ENCODE measurements at places on chromosomes 4 and X.

GRCh38 chrX:113529426-113530013 lies 688.9 kb upstream of the AMOT start:
- DNase-seq: no peak

GRCh38 chr4:127224556-127224955 lies 408.2 kb upstream of the INTU start:
- DNase-seq: no peak

GRCh38 chr4:109846395-109847098 lies 1.4 kb upstream of the LRIT3 start:
- no peak for DNase-seq

GRCh38 chr4:15779809-15780208 lies 1.7 kb downstream of the CD38 start:
- DNase-seq: no peak

DNA sequence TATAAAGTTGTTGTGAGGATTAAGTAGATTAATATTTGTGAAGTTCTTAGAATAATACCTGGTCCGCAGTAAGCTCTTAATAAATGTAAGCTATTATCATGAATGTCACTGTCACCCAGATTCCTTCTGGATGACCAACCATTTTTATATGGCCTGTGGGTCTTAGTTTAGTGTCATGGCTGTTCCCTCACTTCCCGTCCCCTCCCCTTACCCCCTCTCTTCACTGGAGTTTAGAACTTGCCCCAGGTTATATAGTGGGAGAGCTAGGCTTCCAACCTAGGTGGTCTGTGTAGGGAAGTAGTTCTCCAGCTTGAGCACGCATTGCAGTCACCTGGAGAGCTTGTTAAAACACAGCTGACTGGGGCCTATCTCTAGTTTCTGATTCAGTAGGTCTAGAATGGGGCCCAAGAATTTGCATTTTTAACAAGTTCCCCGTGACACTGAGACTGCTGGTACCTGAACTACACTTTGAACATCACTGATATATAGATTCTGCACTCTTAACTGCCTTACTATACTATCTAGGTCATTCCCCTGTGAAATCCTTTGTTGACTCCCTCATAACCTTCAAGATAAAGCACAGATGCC lies 66.9 kb upstream of the PLAC1 start:
- DNase-seq: no peak

DNA sequence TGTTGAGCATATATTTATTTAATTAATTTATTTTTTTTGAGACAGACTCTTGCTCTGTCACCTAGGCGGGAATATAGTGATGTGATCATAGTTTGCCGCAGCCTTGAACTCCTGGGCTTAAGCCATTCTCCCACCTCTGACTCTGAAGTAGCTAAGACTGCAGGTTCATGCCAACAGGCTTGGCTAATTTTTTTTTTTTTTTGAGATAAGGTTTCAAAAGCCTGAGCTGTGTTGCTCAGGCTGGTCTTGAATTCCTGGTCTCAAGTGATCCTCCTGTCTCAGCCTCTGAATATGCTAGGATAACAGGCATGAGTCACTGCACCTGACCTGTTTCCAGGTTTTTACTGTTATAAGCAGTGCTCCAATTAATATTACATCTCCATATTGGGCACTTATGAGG lies 4.8 kb downstream of the ADD1 start:
- no peak for DNase-seq

DNA sequence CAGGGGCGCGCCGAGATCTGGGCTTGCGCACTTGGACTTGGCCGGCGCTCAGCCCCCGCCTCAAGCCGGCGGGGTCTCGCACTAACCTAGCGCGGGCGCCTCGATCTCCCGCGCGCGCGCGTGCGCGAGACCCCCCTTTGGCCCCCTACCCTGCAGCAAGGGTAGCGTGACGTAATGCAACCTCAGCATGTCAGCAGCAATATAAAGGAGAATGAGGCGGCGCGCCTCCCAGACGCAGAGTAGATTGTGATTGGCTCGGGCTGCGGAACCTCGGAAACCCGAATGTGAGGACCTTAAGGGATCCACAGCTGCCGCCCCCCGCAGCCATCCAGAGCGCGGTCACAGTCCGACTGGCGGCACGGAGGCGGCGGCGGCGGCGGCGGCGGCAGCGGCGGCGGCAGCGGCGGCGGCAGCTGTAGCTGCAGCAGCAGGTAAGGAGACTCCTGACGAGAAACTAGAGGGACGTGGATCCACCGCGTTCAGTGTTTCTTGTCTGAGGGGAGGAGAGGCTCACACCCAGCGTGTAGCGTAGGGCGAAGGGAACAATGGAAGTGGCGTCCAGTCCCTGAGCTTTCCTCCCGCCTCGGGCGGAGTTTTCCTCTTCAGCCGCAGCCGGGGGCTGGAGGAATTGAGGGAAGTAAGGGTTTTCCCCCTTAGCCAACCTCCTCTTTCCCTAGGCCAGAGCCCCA lies at the start of the genes SATL1 and ZNF711:
SATL1 (minus strand) TSS at position 19 of the 689 bp plus-strand sequence. CDS start 134,811 bp downstream, outside the sequence.
ZNF711 (plus strand) TSS at position 231 of the 689 bp plus-strand sequence. CDS start 3,582 bp downstream, outside the sequence.
- no peak for DNase-seq

GRCh38 chr4:146343199-146343598 lies 128.9 kb downstream of the REELD1 start:
- no peak for DNase-seq

GRCh38 chr4:71685975-71686374 lies 97.9 kb downstream of the GC start:
- DNase-seq: no peak

GRCh38 chrX:30652527-30653414 lies 452 bp upstream of the GK start:
- peak; percentile 79 for DNase-seq

- no peak for DNase-seq
Measured at GRCh38 chr4:104531390-104531789, 36.7 kb upstream of the CXXC4 start.

DNA sequence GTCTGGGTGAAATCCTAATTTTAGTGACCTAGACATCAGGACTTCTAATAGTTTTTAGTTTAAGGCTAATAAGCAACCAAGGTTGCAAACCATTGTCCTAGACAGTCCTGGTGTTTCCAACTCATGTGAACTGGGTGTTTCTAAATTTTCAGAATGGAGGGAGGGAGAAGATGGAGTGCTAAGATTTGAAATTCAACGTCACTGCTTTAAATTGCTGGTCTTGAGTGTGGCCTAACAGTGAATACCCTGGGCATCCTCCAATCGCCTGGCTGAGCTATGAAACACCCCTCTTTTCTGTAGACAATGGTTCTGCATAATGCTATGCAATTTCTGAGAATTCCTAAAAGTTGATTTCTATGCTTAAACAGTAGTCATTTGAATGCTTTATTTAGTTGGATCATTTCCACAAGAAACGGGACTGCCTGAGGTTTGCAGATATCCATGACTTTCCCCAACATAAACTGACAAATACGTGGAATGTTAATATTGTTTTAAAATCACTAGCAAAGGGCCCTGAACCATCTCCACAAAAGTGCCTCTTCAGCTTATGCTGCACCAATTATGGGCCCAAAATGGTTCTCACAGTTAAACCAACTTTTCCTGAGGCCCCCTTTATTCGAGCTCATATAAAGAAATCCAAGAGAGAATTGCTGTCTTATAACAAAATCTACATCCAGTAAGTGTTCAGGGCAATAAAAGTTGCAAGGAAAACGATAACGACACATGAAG lies 1.1 kb downstream of the FBXL5 start:
- no peak for DNase-seq

- no peak for DNase-seq
Measured at GRCh38 chr4:157221895-157222770, 1.6 kb downstream of the GRIA2 start.

DNA sequence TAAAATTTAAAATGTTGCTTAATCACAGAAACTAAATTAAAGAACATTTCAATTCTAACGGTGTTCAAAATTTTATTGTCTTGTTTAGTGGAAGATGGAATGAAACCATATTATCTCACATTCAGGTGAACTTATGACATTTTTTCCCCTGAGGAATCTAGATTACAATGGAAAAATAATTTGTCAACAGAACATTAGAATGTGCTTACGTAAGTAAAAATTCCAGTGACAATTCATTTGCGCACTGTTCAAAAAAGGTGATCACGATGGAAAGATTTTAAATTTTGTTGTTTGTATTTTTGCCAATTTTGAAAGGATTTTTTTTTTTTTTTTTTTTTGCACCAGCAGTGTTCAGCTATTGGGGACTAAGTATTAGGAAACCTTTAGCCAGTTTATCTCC lies 23.3 kb upstream of the SORBS2 start:
- DNase-seq: no peak

DNA sequence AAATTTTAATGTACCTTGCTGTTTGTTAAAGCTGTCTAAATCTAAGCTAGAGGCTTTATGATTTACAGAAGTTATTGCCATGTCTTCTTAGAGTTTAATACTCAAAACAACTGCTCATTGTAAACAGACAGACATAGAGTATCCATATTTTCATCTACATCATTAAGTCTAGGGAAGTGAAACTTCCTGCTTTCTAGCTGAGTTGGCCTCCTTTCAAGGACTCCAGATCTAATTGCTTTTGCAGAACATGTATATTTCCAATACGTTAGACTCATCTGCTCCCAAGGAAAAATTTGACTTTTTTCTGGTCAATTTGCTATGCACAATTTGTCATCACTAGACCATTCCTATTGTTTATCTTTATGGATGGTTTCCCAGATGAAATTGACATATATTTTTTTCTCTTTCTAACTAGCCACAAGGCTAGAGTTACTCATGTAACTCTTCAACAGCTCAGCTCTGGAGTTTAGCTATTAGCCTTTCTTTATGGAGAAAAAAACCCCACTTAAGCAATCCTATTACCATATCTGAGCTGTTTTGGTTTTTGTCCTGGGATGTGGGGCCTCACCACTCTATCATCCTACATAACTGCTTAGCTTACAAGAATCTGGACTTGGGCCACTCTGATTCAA lies 122.9 kb downstream of the PPA2 start:
- DNase-seq: no peak

DNA sequence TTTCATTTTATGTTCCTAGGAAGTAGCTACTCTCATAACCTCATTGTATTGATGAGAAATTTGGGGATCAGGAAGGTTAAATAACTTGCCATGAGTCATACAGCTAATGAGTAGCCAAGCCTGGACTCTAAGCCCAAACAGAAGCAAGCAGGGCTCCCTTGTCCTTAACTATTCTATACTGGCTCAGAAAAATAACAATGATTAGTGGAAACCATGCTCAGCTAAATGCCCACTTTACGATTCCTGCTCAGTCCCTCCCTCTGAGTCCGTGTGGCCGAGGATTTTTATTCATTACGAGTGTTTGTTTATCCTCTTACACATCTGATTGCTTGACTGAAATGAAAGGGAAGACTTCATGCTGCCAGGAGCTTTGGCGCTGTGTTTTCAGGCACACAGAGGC lies 100.9 kb downstream of the SLC34A2 start:
- DNase-seq: no peak

DNA sequence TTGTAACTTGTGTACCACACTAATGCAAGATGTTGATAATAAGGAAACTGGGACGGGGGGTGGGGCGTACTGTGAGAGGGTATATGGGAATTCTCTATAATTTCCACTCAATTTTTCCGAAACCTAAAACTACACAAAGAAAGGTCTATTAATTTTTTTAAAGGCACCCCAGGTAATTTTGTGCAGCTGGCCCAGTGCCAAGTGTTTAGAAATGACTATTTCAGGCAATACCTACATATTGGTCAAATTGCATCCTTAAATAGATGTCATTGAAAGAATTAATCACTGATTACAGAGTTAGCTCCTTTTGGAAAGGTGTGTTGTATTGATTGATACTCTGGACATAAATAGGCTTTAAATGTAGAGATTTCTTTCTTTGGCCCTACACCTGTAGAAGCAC lies 10.1 kb upstream of the MTMR1 start:
- DNase-seq: no peak

- no peak for DNase-seq
Measured at GRCh38 chr4:7487998-7488671, 53.4 kb upstream of the PSAPL1 start.

DNA sequence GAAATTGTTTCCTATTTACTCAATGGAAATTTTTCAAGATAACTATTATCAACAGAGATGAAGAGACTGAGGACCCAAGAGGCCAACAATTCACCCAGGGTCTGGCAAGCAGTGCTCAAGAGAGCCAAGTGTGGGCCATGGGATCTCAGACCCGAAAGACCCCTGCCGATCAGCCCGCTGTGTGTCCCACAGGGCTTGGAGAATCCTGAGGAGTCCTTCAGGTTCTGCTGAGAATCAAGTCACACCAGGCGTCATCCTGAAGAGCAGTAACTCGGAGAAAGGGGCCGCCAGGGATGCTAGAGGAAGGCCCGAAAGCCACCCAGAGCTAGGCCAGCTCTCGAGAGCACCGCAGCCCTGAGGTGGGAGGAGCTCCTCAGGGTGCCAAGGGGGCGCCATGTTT lies 48.7 kb downstream of the FGFRL1 start:
- DNase-seq: no peak

GRCh38 chr4:25370242-25370641 lies 6.8 kb upstream of the ANAPC4 start:
- no peak for DNase-seq

GRCh38 chr4:40157436-40157835 lies 39.4 kb upstream of the RHOH start:
- no peak for DNase-seq

GRCh38 chr4:152805818-152806217 lies 26.1 kb downstream of the ARFIP1 start:
- DNase-seq: no peak

- DNase-seq: no peak
Measured at GRCh38 chr4:183987987-183988392, 82.9 kb downstream of the STOX2 start.

GRCh38 chr4:121707344-121707743 lies 10.6 kb upstream of the ANXA5 start:
- no peak for DNase-seq

GRCh38 chrX:111124418-111124817 lies 28.4 kb downstream of the PAK3 start:
- no peak for DNase-seq

DNA sequence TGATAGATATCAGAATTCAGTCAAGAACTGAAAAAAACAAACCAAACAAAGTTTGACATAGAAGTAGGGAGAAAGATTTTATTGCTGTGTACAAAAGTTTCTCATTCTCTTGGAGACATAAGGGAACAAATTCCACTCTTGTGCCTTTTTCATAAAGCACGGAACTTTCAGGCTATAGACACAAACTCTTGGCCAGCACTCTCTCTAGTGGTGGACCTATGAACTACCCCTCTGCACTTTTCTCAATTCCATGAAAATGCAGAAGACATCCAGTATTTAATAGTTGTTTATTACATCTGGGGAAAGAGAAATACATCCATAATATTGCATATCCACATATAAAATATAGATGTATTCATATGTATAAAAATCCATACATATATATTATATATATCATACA lies 291.6 kb upstream of the HS3ST1 start:
- DNase-seq: no peak

GRCh38 chrX:11363069-11363594 lies 69.9 kb downstream of the AMELX start:
- DNase-seq: no peak

DNA sequence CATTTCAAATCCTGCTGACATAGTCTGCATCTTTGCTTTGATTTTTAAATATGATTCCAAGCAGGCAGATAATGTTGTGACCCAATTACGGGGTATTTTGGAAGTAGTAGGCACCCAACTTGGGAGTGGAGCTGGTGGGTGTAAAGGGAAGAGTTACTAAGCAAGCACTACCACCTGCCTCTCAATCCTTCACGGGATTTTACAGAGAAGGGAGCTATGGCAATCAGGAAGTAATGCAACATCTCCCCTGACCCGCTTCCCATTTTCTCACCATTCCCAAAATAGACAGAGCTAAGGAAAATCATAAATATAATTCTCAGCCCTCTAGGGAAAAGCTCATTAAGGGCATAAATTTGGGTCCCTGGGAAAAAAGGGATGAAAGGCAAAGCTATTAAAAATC lies 9.2 kb downstream of the APBB2 start:
- DNase-seq: no peak

All from stimulated activated CD8-positive, alpha-beta memory T cell treated with anti-CD3 and anti-CD28 coated beads, Interleukin-4, amount 100 ng/mL, for 4 hours (primary cell).